ENCODE measurements at places on chromosomes 13 and 19.

- DNase-seq, result no peak
Measured at GRCh38 chr19:48648134-48648533, 2.1 kb upstream of the CA11 start.

GRCh38 chr13:110784704-110785103, 71.2 kb downstream of the ING1 start:
- DNase-seq, result no peak

DNA sequence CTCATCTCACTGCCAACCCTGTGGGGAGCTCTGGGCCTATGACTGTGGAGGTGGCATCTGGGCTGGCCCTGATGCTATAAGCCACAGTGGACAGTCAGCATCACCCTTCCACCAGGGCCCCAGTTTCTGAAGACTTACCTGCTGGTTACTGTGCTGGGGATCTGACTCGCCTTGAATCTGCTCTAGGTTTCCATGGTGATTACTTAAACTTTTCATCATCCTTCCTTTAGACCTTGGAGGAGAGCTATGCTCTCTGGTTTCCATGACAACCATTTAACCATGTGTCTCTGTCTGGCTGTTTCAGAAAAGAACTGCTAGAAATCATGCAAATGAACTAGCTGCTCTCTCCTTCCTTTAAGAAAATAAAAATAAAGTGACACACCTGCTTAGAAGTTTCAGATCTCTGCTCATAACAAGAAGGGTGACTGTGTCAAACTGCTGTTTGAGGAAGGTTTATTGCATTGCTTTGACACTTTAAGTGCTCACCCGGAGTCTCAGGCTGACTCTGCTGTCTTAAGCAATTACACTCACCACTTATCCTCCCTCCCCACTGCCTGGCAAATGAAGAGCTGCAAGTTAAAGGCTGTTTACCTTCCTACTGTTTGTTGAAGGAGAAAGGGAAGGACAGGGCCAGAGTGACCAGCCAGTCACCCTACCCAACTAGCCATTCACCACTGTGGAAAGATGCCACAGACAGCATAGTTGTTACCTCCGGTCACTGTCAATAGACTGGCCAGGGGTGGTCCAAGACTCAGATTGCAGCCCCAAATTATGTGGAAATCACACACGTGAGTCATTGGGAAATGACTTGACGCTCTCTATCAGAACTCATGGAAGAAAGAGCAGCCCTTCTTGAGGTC, 87.6 kb downstream of the HSPH1 start:
- no peak for DNase-seq

GRCh38 chr19:16261584-16262368, 62.9 kb upstream of the KLF2 start:
- DNase-seq, result no peak

- no peak for DNase-seq
Measured at GRCh38 chr13:38902551-38902950, 88.1 kb downstream of the STOML3 start.

- no peak for DNase-seq
Measured at GRCh38 chr13:26340807-26341206, 86.9 kb downstream of the CDK8 start.

- no peak for DNase-seq
Measured at GRCh38 chr19:16327911-16328823, 3.5 kb downstream of the KLF2 start.

DNA sequence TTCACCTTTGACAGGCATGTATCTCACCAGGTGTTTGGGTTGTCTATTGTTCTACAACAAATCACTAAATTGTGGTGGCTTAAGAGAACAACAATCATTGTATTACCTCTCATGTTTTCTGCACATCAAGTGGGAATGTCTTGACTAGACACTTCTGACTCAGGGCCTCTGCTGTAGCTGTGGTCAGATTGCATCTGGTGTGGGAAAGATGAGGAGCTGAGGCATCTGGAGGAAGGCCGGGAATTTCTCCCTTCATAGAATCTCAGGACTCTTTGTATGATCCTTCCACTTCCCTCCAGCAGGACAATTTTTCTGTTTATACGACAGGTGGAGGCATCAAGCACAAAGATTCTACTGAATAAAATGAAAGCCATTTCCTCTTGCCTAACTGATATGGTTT, 511.8 kb upstream of the NBEA start:
- DNase-seq, result no peak

- DNase-seq, result no peak
Measured at GRCh38 chr19:38617283-38617763, 430 bp downstream of the MAP4K1 start.

DNA sequence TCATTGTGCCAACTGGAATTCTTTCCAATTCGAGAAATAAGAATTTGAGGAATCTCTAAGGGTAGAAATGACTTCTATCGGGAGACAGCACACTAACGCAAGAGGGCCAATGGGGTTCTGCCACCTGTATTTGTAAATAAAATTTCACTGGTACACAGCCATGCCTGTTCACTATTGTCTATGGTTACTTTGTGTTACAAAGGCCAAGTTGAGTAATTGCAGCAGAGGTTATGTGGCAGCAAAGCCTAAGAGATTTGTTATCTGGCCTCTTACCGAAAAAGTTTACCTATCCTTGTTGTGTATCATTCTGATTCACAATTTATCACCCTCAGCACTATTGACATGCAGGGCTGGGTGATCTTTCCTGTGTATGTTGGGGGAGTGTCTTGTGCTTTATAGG, 278.0 kb downstream of the KLF5 start:
- no peak for DNase-seq

- no peak for DNase-seq
Measured at GRCh38 chr13:20492641-20493040, 33.0 kb downstream of the CRYL1 start.

DNA sequence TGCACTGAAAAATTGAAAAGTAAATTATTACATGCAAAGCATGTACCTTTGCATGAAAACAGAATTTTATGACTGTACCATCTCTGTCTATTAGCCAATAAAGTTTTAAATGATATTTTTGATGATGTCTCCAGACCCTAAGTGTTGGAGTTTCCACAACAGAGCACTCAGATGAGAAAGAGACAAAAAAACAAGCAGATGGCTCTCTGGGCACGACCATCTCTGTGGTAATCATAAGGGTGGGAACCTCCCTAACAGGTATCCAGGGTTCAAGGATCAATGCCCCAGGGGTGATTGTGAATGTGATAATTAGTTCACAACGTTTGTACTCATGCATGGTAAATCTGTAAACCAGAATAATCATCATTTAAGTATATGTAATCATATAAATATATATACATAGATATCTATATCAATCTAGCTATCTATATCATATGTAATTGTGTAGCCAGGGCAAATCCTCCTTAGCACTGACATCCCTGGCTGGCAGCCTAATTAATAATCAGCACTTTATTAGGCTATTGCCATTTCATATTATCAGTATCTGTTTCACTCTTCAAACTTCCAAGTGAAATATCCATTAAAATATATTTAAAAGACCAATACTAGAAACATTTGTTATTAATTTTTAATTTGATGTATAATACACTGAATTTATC, 41.2 kb upstream of the FAM124A start:
- no peak for DNase-seq

DNA sequence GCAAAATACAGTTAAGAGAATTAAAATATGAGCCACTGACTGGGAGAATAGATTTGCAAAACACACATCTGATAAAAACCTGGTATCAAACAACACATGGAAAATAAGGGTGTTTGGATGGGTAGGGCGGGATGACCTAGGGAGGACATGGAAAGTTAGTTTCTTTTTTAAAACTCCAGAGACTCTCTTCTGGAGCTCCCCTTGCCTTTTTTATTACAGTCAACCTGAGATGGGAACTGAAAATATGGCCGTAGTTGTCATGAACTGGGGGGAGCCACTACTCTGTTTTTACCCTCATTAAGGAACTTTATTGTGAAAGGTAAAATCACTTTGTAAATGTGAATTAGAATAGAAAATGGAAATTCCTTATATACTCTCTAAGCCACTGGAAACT, 113.0 kb downstream of the ATP11A start:
- DNase-seq, result no peak

DNA sequence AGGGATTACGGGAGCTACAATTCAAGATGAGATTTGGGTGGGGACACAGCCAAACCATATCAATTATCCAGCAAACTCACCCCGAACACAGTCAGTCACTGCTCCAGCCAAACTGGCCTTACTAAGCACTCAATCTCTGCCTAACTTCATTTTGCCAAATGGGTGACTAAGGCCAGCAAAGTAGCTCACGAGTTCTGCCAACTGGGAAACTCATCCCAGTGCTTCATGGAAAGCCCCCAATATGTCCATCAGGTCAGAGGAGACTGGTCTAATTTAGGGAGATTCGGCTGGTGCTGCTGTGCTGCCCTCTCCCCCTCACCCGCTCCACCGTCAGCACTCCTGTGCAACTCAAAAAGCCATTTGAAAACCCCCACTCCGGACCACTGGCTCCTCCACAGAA, 324.0 kb downstream of the FOXO1 start:
- DNase-seq, result no peak

GRCh38 chr19:30880151-30880550, 469.1 kb downstream of the TSHZ3 start:
- DNase-seq, result no peak

GRCh38 chr19:58466089-58466759, 656 bp upstream of the ZNF324 start:
- DNase-seq, result no peak

DNA sequence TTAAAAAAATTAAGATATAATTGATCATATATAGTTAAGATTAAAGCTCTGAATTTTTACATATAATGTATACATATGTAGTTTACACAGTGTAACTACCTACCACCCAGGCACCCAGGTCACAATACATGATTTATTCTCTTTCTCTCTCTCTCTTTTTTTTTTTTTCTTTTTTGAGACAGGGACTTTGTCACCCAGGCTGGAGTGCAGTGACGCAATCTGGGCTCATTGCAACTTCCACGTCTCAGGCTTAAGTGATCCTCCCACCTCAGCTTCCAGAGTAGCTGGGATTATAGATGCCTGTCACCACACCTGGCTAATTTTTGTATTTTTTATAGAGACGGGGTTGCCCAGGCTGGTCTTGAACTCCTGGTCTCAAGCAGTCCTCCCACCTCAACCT, 18.8 kb upstream of the CLASRP start:
- no peak for DNase-seq

GRCh38 chr19:7194566-7194965, 99.6 kb downstream of the INSR start:
- DNase-seq, result no peak

- no peak for DNase-seq
Measured at GRCh38 chr19:49113762-49114629, at the start of gene LIN7B. LIN7B (plus strand) TSS chr19:49114370; CDS start chr19:49114405, 35 bp downstream.

DNA sequence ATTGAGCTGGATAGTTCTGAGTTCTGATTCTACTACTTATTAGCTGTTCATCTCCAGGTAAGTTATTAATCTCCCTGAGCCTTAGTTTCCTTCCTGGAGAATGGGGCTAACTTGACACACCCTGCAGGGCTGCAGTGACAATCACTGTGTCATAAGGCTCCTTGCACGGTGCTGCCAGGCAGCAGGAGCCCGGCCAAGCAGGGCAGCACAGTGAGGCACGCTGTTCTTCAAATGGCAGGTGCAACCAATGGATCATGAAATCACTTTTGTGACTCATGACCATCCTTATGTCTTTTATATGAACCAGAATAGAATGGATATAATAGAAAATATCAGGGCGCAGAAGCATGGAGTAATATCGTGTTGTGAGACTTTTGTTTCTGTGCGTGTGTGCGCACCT, 242.6 kb downstream of the ABCC4 start:
- DNase-seq, result no peak

- DNase-seq, result no peak
Measured at GRCh38 chr13:75224053-75224742, 257.8 kb downstream of the TBC1D4 start.

DNA sequence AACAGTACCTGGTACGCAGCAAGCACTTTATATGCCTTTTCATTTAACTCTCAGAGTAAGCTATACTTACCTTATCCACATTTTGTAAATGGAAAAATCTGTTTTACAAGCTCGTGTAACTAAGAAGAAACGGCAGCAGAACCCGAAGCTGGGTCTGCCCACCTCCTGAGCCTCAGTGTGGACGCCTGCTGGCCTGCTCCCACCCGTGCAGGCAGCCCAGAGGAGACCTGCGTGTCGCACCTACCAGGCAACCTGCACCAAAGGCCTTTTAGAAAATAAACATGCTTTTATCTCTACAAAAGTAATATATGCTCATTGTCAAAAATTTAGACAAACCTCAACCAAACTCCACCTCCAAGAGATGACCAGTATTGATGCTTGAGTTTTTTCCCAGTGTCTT, 62.7 kb downstream of the CRYL1 start:
- no peak for DNase-seq

- peak; percentile 52 for DNase-seq
Measured at GRCh38 chr19:7681340-7682174, 924 bp downstream of the TRAPPC5 start.

GRCh38 chr13:80571346-80572307, 230.7 kb upstream of the SPRY2 start:
- DNase-seq, result no peak

GRCh38 chr13:79646880-79647279, 165.9 kb downstream of the NDFIP2 start:
- DNase-seq, result no peak

DNA sequence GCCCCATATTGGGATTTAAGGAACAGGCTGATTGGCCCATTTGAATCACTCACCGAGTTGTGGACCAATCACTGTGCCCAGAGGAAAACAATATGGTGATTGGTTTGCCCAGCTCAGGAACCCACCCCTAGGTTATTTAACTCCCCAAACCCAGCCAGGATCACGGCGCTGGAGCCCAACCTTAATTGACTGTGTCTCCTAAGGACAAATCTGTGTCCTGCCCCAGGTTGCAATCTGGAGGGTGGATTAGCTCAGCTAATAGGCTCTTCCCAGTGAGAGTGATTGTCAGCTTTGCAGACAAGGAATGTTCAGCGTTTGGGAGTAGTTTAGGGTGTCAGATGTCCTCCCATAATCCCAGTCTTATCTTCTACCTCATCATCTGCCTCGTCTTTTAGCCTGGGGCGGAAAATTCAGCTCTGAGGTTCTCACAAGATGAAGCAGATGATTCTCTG, 3.5 kb upstream of the ZNF358 start:
- DNase-seq, result no peak

GRCh38 chr19:1173159-1173844, 766 bp downstream of the SBNO2 start:
- no peak for DNase-seq

GRCh38 chr19:10262771-10263170, 8.1 kb upstream of the ICAM1 start:
- no peak for DNase-seq

DNA sequence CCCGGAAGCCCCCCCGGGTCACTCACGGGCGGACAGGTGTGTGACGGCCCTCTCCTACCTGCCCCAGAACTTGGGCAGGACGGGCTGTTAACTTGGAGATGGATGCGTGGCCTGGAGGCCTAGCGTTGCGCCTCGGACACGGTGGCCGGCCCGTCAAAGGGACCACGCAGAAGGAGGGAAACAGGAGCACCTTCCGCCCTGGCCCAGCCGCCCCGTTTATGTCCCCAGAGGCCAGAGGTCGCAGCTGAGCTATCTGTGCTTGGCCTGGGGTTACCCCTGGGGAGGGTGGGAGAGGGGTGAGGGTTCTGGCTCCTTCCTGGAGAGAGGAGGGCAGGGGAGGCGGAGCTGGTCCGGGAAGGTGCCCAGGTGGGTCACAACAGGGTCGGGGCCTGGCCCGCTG, 35.6 kb downstream of the GADD45B start:
- no peak for DNase-seq

- no peak for DNase-seq
Measured at GRCh38 chr13:100506600-100507422, 81.8 kb downstream of the GGACT start.

All from right renal pelvis (tissue), 4 donors.